ENCODE measurements at places on chromosomes 5 and 9. TPM values are rescaled to one million over a fixed set of nuclear protein-coding genes. Genes with fewer than 3 reads are reported as not detected.

Gene HAPLN1
- total RNA-seq = not detected

Gene DOCK8
- 207 TPM for total RNA-seq

Gene XPA
- total RNA-seq = 18.1 TPM

Gene RALGDS
- total RNA-seq = 29.2 TPM

Gene DCANP1
- total RNA-seq = not detected

- H3K27me3 ChIP-seq = peaks cover 11% of the 10 kb centered on the region
- no peak within 1 kb of the TSS for H3K27ac ChIP-seq
- DNase-seq = peak; percentile 60
- H3K4me1 ChIP-seq = peaks cover 31% of the 10 kb centered on the region
These were observed at the start of gene P4HA2 for GRCh38 chr5:132227485-132228240. Gene P4HA2 (minus strand): TSS chr5:132227853. CDS start chr5:132218626, 9,227 bp downstream.

DNA sequence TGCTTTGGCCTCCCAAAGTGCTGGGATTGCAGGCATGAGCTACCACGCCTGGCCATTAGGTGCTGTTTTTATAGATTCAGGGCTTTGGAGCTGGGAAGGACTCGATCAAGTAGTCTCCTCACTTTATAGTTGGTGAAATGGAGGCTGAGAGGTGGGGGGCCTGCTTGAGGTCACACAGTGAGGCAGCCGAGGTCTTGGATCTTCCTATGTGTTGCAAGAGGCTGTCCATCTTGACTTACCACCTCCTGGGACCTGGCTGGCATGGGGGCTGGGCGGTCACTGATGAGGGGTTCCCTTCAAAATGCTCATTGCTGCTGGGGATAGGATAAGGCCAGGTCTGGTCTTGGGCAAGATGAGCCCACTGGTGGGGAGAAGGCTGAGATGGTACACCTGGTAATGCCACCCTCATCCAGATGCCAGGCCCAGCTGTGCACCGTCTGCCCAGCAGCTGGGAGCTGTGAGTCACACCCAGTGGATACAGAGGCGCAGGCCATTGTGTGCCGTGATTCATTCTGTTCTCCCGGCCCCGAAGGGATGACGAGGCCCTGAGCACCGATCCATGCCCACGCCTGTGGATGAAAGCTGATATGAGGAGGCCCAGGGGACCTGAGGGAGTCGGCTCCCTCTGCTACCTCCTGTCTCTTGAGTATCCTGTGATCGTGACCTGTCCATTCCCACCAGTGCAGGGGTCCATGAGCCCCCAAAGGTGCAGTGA, 10.5 kb upstream of the NDST1 start:
- H3K4me1 ChIP-seq = peaks cover 14% of the 10 kb centered on the region
- no peaks in the 10 kb centered on the region for H3K27me3 ChIP-seq
- no peak for DNase-seq
- H3K27ac ChIP-seq = no peak overlapping the region
- H3K4me3 ChIP-seq = no peak overlapping the region

- no peak overlapping the region for H3K4me3 ChIP-seq
- no peaks in the 10 kb centered on the region for H3K4me1 ChIP-seq
- no peaks in the 10 kb centered on the region for H3K27me3 ChIP-seq
- no peak overlapping the region for H3K27ac ChIP-seq
- no peaks in the 10 kb centered on the region for H3K36me3 ChIP-seq
These were observed 1530.1 kb downstream of the MAT2B start for GRCh38 chr5:165035520-165035919.

DNA sequence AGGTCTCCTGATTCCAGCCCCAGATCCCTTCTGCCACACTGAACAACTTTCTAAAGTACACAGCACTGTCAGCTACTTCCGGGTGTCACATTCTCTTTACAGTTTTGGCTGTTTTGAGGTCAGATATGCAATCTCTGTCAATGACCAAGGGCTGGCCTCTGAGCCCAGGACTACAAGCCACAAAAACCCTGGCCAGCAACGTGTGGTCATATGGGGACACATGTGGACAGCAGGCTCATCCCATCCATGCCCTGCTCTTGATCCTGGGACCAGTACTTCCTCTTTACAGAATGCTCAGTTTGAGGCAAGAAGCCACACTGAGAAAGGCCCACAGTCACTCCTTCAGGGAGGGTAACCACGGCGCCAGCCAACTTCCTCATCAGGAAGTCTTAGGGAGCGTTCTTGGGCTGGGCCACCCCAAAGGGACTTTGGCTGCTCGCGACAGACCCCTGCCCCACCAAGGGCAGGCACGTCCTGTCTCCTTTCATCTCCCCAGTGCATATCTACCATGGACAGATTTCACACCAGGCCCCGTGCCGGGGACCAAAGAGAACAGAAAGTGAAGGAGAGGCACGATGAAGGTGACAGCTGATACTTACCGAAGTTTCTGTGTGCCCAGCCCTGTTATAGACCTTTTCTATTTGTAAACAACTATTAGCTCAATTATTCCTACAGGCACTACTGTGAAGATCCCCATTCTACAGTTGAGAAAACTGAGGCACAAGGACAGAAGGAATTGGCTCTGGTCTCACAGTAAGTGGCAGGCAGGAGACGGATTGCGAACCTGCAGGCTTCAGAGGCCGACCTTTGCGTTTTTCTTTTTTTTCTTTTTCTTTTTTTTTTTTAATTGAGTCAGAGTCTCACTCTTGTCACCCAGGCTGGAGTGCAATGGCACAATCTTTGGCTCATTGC, 37.3 kb downstream of the STK10 start:
- peak overlapping the region; percentile 69 for H3K4me3 ChIP-seq
- H3K36me3 ChIP-seq = peaks cover 81% of the 10 kb centered on the region
- no peak for DNase-seq

DNA sequence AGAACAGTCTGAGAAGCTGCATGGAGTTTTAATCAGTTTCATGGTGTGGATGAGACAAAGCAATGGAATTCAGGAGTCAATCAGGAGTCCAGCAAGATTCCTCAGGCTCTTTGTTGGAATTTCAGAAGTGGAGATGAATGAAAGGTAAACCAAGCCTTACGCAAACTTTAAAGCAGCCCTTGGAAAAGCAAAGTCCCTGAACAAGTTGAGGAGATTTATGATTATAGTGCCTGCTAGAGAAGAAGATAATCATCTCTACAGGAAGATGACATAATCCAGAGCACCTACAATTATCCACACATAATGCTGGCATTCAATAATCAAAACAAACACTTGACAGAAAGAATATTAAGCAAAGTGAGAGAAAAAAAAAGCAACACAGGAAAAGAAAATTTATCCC, 1380.1 kb upstream of the NUDT12 start:
- no peak overlapping the region for H3K27ac ChIP-seq
- H3K4me1 ChIP-seq = no peaks in the 10 kb centered on the region
- H3K27me3 ChIP-seq = no peaks in the 10 kb centered on the region
- H3K4me3 ChIP-seq = no peak overlapping the region

DNA sequence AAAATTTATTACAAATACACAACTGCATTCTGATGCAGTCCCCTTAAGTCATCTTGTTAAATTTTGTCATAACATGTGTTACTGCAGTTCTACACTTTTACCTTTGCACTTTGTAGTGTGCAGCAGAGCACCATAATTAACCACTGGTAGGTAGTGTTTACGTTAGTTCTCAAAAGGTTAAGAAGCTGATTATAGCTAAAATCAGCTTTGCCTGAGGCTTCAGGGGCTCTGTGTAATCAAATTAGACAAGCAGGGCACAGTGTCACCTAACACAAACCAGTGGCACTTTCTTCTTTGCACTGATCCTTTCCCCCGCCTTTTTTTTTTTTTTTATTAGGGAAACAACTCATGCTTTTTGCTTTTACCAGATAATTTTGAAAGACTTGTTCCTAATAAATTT, 26.1 kb downstream of the POU5F2 start:
- H3K27ac ChIP-seq = no peak overlapping the region
- no peaks in the 10 kb centered on the region for H3K27me3 ChIP-seq
- DNase-seq = no peak
- no peak overlapping the region for H3K4me3 ChIP-seq
- peaks cover 17% of the 10 kb centered on the region for H3K36me3 ChIP-seq

GRCh38 chr5:107916731-107917725, 246.3 kb upstream of the EFNA5 start:
- H3K36me3 ChIP-seq = no peaks in the 10 kb centered on the region
- no peak overlapping the region for H3K27ac ChIP-seq
- DNase-seq = no peak
- no peaks in the 10 kb centered on the region for H3K27me3 ChIP-seq
- no peak overlapping the region for H3K4me3 ChIP-seq
- H3K4me1 ChIP-seq = no peaks in the 10 kb centered on the region

DNA sequence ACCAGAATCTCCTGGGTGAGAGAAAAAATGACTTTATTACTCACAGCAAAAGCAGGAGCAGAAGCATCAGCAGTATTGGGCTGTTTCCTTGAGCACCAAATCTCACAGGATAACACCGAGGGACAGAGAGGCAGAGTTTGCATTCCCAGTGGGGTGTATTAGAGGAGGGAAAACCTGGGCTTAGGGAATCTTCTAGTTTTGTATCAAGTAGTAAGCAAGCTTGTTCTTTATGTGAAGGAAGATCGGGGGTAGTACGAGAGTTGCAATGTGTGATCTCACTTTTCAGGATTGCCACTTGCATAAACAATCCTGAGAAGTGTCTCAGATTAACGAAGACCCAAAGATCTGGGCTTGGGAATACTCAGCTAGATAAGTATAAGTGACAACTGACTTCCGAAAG, 1163.0 kb downstream of the TAF11L14 start:
- no peaks in the 10 kb centered on the region for H3K36me3 ChIP-seq
- H3K27me3 ChIP-seq = no peaks in the 10 kb centered on the region
- no peak for DNase-seq
- H3K4me1 ChIP-seq = no peaks in the 10 kb centered on the region
- H3K27ac ChIP-seq = no peak overlapping the region

DNA sequence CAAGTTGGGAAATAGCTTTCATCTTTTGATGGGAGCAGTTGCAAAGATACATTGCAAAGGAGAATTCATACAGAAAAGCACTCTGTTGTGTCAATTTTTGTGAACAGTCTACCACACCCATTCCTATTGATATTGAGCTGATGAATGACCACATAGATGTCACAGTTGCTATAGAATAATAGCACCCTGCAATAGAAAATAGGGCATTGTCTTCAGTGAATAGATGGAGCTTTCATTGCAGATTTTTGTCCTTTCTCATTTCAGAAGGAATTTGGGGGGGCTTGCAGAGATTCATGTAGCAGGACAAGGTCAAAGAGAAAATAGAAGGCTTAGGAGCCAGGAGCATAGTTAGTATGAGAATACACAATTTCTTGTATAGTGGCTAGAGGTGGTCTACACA, 237.9 kb downstream of the TMEM38B start:
- H3K27ac ChIP-seq = no peak overlapping the region
- no peaks in the 10 kb centered on the region for H3K36me3 ChIP-seq
- no peak overlapping the region for H3K4me3 ChIP-seq
- H3K4me1 ChIP-seq = no peaks in the 10 kb centered on the region
- H3K27me3 ChIP-seq = no peaks in the 10 kb centered on the region

DNA sequence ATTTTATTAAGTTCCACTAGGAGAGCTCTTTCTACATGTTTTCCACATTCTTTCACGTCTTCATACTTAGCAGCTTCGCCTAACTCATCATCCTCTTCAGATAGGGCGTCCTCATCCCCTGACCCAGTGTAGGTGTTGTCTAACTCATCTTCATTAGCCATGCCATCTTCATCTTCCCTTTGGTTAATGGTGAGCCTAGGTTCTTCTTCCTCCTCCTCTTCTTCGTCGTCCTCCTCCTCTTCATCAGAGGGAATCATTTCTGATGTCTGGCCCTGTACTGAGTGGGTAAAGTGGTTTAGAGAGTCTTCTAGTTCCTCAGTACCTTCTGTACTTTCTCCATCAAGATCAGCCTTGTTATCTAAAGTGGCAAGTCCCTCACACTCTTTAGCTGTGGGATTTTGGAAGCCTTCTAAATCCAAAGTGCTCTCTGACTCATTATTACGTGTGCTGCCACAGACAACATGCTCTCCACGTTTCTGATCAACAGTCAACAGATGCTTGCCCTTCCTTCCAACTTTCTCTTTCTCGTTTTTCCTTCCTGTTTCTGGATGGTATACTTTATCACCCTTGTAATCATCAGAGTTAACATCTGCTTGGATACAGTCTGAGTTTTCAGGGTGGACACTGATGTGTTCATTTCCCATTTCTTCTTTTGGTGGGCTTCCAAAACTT, 31.1 kb downstream of the TUT7 start:
- H3K36me3 ChIP-seq = peaks cover 95% of the 10 kb centered on the region
- H3K27me3 ChIP-seq = no peaks in the 10 kb centered on the region
- no peak overlapping the region for H3K4me3 ChIP-seq
- no peak overlapping the region for H3K27ac ChIP-seq
- no peak for DNase-seq

GRCh38 chr5:50574121-50574520, 92.3 kb upstream of the PARP8 start:
- no peaks in the 10 kb centered on the region for H3K27me3 ChIP-seq
- no peak overlapping the region for H3K27ac ChIP-seq
- H3K36me3 ChIP-seq = no peaks in the 10 kb centered on the region
- peaks cover 4% of the 10 kb centered on the region for H3K4me1 ChIP-seq
- no peak for DNase-seq

DNA sequence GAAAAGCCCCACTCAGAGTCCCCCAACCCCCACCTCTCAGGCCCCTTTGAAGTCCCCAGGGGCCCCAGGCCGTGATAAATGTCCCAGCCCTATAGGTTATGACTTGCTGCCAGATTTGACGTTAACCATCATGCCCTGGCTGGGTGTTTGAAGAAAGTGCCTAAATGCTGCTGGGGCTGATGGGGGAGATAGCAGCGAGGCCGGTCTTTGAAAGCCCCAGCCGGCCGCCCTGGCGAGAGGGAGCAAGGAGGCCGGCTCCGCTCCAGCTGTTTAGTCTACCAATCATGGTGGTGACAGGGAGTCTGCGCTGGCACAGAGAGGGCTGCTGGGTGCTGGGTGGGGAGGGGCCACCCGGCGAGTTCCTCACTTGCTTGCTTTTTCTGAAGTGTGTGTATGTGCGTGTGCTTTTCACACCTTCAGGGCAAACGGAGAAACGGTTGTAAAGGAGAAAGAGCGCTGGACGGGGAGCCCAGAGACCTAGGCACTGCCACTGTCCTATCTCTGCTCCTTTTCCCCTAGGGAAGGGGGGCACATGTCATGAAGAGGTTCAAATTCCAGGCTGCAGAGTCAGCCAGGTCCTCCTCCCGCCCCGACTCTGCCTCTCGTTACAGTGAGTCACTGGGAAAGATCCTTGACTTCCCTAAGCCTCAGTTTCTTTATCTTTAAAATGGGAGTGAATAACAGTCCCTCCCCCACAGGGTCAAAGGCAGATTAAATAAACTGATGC, 126.1 kb upstream of the HAND1 start:
- H3K4me1 ChIP-seq = no peaks in the 10 kb centered on the region
- H3K27me3 ChIP-seq = peaks cover 45% of the 10 kb centered on the region
- H3K36me3 ChIP-seq = no peaks in the 10 kb centered on the region
- H3K27ac ChIP-seq = no peak overlapping the region
- no peak for DNase-seq

DNA sequence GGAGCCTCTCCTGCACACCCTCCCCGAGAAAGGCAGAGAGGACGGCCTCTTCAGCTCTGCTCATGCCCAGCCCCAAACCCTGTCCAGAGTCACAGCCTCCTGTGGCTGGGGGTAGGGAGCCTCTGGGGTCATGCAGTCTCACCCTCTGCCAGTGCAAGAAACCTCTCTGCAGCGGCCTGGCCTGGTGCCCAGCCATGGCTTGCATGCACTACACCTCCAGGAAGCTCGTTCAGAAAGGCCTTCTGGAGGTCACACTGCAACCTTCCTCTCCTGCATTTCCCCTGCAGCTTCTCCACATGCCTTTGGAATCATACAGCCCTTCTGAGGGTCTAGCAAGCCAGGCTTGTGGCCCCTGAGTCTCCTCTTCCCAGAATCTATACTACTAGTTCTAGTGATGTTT, 17.9 kb downstream of the CSF1R start:
- no peak overlapping the region for H3K27ac ChIP-seq
- H3K36me3 ChIP-seq = no peaks in the 10 kb centered on the region
- no peak for DNase-seq

GRCh38 chr5:159103086-159103485, 3.4 kb upstream of the EBF1 start:
- H3K4me3 ChIP-seq = peak overlapping the region; percentile 99
- no peaks in the 10 kb centered on the region for H3K27me3 ChIP-seq
- H3K27ac ChIP-seq = peak overlapping the region; percentile 95
- peaks cover 53% of the 10 kb centered on the region for H3K36me3 ChIP-seq
